SJSA1 (cell line): ENCODE measurements at places on chromosomes 5 and 9. TPM values are rescaled to one million over a fixed set of nuclear protein-coding genes. Genes with fewer than 3 reads are reported as not detected.

The ROR2 gene
- total RNA-seq, result 0.44 and 0.66 TPM in 2 replicates

The TEX48 gene
- total RNA-seq, result not detected in 2 replicates

The TPPP gene
- total RNA-seq, result not detected in 2 replicates

DNA sequence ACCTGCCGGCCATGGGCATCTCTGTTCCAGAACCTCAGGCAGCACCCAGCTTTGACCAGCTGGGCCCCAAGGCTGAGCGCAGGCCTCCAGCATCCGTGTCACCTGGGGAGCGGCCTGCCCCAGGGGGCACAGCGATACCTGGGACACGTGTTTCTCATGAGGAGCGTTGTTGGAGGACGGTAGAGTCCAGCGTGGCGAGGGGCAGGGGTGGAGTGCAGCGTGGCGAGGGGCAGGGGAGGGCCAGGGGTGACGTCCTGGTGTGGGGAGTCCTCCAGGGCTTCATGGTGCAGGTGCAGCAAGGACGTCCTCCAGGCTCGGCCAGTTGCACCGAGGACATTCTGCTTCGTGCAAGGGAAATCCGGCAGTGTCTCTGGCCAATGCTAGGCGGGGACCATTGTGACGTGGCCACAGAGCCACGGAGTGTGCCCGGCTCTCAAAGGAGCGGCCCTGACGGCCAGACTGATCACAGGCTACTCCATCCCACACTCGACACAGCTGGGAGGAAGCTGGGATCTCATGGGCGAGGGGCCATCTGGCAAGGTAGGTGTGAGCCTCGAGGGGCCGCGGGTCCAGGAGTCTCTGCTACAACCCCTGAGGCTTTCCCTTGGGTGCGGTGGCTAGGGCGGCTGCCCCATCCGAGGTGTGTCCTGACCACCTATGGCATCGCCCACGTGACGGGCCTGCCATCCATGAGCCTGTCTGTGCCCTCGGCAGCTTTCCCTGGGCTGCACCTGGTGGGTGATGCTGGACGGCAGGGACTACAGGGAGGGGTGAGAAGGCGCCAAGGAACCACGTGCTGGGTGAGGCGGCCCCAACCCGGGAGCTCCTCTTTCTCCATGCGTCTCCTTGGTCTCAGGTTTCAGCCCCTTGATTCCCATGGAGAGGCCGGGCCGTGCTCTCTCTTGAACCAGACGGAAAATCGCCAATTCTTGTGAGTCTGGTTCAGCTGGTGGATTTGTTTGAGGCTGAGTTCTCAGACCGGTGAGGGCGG, 33.8 kb downstream of the SLC9A3 start:
- H3K4me3 ChIP-seq, result no peak overlapping the region
- no peak for DNase-seq
- H3K27me3 ChIP-seq, result peaks cover 47% of the 10 kb centered on the region
- H3K27ac ChIP-seq, result no peak overlapping the region
- no peaks in the 10 kb centered on the region for H3K4me1 ChIP-seq
- H3K36me3 ChIP-seq, result no peaks in the 10 kb centered on the region

- no peaks in the 10 kb centered on the region for H3K36me3 ChIP-seq
- H3K4me1 ChIP-seq, result no peaks in the 10 kb centered on the region
- H3K27ac ChIP-seq, result no peak overlapping the region
- no peak overlapping the region for H3K4me3 ChIP-seq
- no peak for DNase-seq
These were observed 60.9 kb upstream of the CD180 start for GRCh38 chr5:67257500-67257899.

DNA sequence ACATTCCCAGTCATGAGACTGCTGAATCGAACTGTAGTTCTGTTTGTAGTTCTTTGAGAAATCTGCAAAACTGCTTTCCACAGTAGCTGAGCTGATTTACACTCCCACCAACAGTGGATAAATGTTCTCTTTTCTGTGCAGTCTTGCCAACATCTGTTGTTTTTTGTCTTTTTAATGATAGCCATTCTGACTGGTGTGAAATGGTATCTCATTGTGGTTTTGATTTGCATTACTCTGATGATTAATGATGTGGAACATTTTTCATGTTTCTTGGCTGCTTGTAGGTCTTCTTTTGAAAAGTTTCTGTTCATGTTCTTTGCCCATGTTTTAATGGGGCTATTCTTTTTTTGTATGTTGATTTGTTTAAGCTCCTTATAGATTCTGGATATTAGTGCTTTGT, 187.3 kb upstream of the TLE4 start:
- no peaks in the 10 kb centered on the region for H3K36me3 ChIP-seq
- H3K27ac ChIP-seq, result no peak overlapping the region
- no peak for DNase-seq
- H3K4me3 ChIP-seq, result no peak overlapping the region
- peaks cover 11% of the 10 kb centered on the region for H3K4me1 ChIP-seq
- no peaks in the 10 kb centered on the region for H3K27me3 ChIP-seq

DNA sequence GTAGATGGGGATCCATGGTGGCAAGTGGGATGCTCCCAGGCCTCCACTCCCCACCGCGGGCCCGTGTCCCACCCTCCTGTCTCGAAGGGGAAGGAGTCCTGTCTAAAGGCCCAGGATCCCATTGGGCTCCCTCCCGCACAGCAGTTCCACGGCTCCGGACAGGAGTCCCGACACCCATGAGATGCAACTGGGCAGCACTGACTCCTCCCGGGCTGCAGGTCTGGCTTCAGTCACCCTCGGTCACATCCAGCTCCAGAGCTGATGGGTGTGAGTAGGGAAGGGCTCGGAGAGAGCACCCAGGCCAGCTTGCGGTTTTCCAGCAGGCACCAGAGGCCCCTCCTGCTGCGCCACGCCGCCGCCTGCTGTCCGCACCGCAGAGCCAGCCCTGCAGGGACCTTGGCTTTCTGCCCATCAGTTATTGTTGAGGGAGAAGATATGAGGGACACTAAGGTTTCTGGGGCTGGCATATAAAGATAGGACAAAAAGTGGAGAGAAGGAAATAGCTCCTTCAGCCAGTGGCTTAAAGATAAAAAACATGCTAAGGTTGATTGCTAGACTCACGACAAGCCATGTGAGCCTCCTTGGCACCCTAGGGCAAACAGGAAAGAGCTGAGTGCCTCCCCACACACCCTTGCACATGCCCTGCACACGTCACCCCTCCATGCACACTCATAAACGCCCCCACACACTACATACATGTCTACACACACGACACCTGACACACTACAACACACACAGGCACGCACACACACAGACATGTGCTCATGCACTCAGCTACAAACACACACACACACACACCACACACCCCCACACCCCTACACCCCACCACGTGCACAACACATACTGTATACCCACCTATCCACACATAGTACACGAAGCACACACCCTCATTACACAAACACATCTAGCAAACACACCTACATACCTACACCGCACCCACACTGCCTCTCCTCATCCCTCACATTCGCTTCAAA, 79.0 kb downstream of the AK8 start:
- no peaks in the 10 kb centered on the region for H3K27me3 ChIP-seq
- no peak overlapping the region for H3K27ac ChIP-seq
- peak; percentile 31 for DNase-seq
- no peaks in the 10 kb centered on the region for H3K36me3 ChIP-seq
- H3K4me3 ChIP-seq, result no peak overlapping the region
- H3K4me1 ChIP-seq, result no peaks in the 10 kb centered on the region

- no peak overlapping the region for H3K27ac ChIP-seq
- H3K4me1 ChIP-seq, result no peaks in the 10 kb centered on the region
- no peaks in the 10 kb centered on the region for H3K27me3 ChIP-seq
- H3K36me3 ChIP-seq, result no peaks in the 10 kb centered on the region
These were observed 2177.9 kb upstream of the C9orf72 start for GRCh38 chr9:29751226-29751625.

GRCh38 chr5:56917534-56917933, 8.1 kb downstream of the SETD9 start:
- DNase-seq, result no peak
- no peak overlapping the region for H3K27ac ChIP-seq
- H3K4me3 ChIP-seq, result no peak overlapping the region
- H3K27me3 ChIP-seq, result no peaks in the 10 kb centered on the region
- no peaks in the 10 kb centered on the region for H3K4me1 ChIP-seq

DNA sequence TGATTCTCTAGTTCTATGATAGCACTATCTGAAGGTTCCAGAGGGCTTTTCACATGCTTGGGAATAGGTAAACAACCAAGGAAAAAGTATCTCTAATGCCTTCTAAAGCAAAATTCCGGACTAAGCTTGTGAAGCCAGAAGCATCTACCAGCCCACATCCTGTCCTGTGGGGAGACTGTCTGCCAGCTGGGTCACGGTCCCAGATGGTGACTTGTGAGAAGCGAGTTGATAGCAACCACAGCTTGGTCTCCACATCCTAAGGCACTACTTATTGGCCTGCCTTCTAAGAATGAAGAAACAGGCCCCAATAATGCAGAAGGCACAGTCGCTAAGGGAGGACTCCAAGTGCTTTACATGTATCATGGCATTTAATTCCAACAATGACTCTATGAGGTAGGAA, 184.1 kb upstream of the ADRA1B start:
- H3K4me1 ChIP-seq, result no peaks in the 10 kb centered on the region
- DNase-seq, result no peak
- no peaks in the 10 kb centered on the region for H3K36me3 ChIP-seq
